ENCODE measurements at places on chromosomes 1 and 21. TPM values are rescaled to one million over a fixed set of nuclear protein-coding genes. Genes with fewer than 3 reads are reported as not detected.

GRCh38 chr1:218787826-218788225, 385.9 kb upstream of the LYPLAL1 start:
- H3K4me3 ChIP-seq: no peak overlapping the region
- H3K27ac ChIP-seq: no peak overlapping the region
- no peak for DNase-seq
- H3K36me3 ChIP-seq: no peaks in the 10 kb centered on the region

DNA sequence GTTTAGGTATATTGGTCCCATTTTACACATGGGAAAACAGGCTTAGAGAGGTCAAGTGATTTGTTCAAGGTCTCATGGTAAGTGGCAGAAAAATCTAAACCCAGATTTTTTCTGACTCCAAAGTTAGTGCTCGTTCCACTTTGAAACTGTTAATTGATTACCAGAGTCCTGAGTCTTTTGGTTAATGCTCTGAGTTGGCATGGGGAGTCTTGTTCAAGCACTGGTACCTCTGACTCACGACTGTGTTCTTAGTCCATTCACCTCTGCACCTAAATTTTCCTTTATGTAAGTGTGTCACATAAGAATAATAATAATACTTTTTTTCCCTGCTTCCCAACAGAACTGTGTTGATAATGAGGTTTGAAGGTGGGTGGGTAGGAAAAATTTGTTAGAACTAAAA, 59.3 kb downstream of the VANGL2 start:
- no peaks in the 10 kb centered on the region for H3K27me3 ChIP-seq
- H3K27ac ChIP-seq: no peak overlapping the region
- no peak overlapping the region for H3K4me3 ChIP-seq
- no peak for DNase-seq
- H3K36me3 ChIP-seq: no peaks in the 10 kb centered on the region

DNA sequence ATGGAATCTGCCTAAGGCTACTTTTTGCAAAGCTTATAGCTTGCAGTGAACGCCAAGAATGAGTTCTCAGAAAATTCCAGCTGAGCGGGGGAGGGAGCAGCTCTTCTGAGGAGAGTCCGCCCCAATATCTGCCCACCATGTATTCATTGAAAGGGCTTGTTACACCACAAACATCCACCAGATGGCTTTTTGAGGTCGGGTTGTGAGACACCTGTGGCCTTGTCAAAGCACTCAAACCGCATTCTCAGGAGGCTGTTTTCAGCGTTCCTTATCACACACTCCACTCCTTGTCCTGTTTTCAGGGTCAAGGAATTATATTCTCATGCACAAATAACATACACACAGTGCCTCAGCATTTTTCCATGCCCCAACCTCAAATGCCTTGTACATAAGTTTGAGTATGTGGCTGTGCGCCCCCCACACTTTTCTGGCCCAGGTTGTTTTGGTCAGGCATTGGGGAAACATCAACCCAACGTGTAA, 3.9 kb upstream of the C4BPB start:
- no peak overlapping the region for H3K4me3 ChIP-seq
- peaks cover 22% of the 10 kb centered on the region for H3K27me3 ChIP-seq
- H3K4me1 ChIP-seq: peaks cover 25% of the 10 kb centered on the region
- H3K27ac ChIP-seq: no peak overlapping the region

DNA sequence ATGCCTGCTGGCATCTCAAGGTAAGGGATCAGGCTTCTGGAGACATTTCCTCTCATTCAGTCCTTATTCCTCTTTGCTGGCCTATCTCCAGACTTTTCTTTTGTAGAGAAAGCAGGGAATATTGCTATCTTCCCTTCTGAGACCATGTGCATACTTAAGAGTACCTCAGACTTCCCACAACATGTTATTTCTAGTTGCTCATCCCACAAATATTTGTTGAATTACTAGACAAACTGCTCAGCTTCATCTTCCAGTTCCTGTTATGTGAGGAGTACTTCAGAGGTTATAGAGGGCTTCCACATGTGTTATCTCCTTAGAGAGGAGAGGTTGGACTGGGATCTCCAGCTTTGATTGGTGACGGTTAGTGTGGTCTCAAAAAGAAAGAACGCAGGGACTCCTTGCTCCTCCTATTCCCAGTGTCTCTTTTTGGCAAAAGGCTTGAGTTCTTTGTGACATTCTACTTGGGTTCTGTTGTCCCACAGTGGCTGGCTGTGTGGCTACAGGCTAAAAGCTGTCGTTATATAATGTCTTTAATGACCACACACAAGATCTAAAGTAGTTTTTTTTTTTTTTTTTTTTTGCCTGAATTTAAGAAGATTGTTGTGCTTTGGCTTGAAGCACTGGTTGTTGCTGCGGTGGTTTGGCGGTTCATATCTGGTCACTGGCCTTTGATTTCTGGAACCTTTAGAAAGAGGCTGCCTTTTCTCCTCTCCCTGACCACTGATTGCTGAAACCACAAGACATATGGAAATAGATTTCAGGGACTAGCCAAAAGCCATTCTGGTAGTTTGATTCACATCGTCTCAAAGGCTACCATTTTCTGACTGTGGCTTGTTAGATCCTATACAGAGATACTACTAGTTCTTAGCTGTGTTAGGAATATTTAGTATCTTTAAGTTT, 78.7 kb downstream of the FGGY start:
- DNase-seq: no peak
- H3K4me3 ChIP-seq: no peak overlapping the region
- H3K4me1 ChIP-seq: no peaks in the 10 kb centered on the region
- H3K27ac ChIP-seq: no peak overlapping the region
- H3K27me3 ChIP-seq: no peaks in the 10 kb centered on the region

DNA sequence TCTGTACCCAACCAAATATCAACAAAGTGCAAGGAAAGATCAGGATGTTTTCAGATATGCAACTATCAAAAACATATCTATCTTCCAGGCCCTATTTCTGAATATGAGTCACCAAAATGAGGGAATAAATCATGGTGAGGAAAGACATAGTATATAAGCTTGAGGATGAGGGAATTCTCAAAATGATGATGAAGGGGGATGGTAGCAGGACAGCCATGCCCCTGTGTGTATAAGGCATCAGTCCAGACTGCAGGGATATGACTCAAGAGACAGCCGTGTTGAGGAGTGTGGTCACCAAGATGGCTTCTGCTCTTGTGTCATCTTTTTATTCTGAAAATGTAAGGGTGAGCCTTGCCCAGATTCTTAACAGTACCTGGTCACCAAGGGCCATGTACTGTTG, 4.4 kb upstream of the WDR64 start:
- H3K4me3 ChIP-seq: no peak overlapping the region
- H3K27ac ChIP-seq: no peak overlapping the region
- no peak for DNase-seq
- H3K27me3 ChIP-seq: no peaks in the 10 kb centered on the region
- peaks cover 2% of the 10 kb centered on the region for H3K4me1 ChIP-seq

GRCh38 chr1:77659879-77660593, 22.4 kb downstream of the ZZZ3 start:
- H3K4me3 ChIP-seq: no peak overlapping the region
- peaks cover 5% of the 10 kb centered on the region for H3K4me1 ChIP-seq
- H3K36me3 ChIP-seq: peaks cover 16% of the 10 kb centered on the region
- DNase-seq: no peak
- H3K27me3 ChIP-seq: no peaks in the 10 kb centered on the region

GRCh38 chr1:167169642-167170041, 51.0 kb upstream of the POU2F1 start:
- no peak overlapping the region for H3K27ac ChIP-seq
- no peaks in the 10 kb centered on the region for H3K4me1 ChIP-seq
- H3K36me3 ChIP-seq: no peaks in the 10 kb centered on the region
- no peak for DNase-seq
- no peak overlapping the region for H3K4me3 ChIP-seq

DNA sequence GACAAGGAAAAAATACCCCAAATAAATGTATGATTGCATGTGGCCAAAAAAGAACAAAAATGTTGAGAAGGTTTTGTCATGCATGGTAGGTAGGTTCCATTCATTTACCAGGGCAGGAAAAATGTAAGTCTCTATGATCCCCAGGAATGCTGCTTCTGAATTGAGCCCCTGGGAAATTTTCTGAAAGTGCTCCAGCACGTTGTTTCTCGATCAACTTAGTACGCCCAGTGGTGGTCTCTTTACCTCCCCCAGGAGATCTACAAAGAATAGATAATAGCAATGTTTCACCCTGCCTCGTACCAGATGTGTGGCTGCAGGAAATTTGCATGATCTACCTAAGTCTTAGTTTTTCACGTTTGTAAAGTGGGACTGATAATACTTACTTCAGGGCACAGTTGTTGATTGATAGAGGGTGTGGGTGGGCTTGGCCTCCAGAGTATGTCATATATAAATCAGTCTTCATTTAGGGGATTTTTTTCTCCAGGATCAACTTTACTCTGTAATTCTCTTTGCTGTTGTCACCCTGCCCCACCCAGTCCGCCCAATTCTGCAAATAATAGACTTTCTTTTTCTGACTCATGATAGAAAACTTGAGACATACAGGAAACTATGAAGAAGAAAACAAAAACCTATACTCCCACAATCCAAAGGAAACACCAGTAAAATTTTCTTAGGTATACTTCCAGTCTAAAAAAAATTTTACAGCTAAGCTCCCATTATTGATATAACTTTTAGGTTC, 462.0 kb upstream of the RUNX1 start:
- H3K27ac ChIP-seq: no peak overlapping the region
- H3K36me3 ChIP-seq: no peaks in the 10 kb centered on the region
- H3K4me3 ChIP-seq: no peak overlapping the region
- peaks cover 9% of the 10 kb centered on the region for H3K4me1 ChIP-seq
- no peaks in the 10 kb centered on the region for H3K27me3 ChIP-seq

DNA sequence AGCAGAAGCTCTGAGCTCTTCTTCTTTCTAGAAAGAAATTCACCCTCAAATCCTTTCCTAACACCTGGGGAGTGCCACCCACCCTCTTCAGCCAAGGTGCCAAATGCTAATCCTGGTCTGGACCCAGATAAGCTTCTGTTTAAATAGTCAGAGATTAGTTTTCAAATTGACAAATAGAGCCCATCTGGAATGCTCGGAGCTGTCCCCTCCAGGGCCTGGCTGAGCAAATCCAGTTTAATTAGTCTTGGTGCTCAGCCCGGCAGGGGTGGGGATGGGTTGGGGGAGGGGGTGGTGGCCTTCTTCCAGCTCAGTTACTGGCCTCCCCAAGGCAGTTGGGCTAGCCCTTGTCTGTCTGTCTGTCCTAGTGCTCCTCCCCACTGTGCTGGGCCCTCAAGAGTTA, 269.5 kb downstream of the GRIK3 start:
- no peaks in the 10 kb centered on the region for H3K36me3 ChIP-seq
- H3K4me3 ChIP-seq: no peak overlapping the region
- no peak for DNase-seq
- H3K4me1 ChIP-seq: no peaks in the 10 kb centered on the region
- peaks cover 4% of the 10 kb centered on the region for H3K27me3 ChIP-seq
- no peak overlapping the region for H3K27ac ChIP-seq

DNA sequence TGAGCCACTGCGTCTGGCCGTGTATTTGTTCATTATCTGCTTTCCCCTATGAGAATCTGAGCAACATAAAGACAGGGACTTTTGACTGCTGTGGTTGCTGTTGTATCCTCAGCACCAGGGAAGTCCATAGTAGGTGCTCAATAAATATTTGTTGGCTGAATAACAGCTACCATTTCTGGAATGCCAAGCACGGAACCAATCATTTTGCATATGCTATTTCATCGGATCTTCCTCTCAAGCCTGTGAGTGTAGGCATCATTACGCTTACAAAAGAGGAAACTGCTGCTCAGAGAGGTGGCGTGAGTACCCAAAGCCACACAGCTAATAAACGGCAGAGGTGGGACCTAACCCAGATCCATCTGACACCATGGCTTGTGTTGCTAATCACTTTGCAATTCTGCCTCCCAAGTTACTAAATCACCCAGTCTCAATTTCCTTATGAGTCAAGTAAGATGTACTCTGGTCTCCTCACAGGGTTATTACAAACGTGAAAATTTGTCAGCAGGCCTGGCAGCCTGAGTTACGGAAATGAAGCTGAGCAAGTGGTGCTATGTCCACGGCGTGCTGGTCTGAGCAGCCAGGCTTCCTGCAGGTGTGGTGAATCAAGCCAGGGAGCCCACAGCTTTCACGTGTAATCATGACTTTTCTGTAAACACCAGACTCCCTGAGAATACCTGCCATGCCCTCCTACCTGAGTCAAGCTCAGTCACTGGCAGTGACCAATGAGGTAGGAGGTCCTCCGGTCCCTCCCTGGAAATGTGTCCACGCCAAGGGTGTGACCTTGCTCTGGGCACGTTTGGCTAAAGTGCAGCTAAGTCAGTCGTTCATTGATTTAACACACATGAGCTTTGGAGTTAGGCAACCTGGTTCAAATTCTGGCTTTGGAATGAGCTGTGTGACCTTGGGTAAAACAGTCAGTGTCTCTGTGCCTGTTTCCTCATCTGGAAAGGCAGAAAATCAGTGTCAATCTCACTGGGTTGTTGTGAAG, 4.8 kb upstream of the RHCE start:
- no peak overlapping the region for H3K27ac ChIP-seq
- peaks cover 8% of the 10 kb centered on the region for H3K27me3 ChIP-seq
- DNase-seq: no peak
- peaks cover 3% of the 10 kb centered on the region for H3K36me3 ChIP-seq
- H3K4me1 ChIP-seq: peaks cover 7% of the 10 kb centered on the region

DNA sequence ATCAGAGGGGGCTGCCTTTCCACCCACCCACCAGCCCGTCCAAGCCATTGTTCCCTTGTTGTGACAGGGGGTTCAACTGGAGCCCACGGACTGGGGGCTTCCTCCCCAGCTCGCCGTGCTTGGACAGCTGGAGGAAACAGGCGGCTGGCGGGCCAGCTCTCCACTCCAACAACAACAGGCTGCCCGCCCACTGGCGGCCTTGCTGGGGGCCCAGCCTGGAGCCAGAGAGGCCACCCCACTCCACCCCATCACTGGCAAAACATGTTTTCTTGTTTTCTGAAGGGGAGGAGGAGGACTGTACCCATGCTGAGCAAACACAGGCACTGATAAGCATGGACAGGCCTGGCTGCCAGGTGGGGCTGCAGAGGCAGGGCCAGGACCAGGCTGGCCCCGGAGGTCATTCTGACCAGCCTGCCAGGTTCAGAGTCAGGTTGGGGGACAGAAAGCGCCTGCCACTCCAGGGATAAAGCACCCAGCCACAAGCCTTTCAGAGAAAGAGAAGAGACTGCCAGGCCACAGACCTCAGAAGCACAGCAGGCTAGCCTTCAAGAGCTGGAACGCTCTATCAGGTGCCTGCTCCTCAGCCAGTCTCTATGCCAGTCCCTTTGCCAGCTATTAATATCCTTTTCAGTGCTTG, 32.8 kb downstream of the GJA4 start:
- no peaks in the 10 kb centered on the region for H3K4me1 ChIP-seq
- H3K27ac ChIP-seq: no peak overlapping the region
- no peak for DNase-seq
- H3K4me3 ChIP-seq: no peak overlapping the region

SPRR2E gene
- not detected for total RNA-seq

ALG14 gene
- total RNA-seq: 1.8 TPM

POLR3GL gene
- 34.9 TPM for total RNA-seq

MROH9 gene
- not detected for total RNA-seq

OR2L2 gene
- total RNA-seq: 0.06 TPM

TIE1 gene
- total RNA-seq: 0.23 TPM

C1QB gene
- total RNA-seq: 0.50 TPM

All from activated naive CD8-positive, alpha-beta T cell treated with anti-CD3 and anti-CD28 coated beads, Interleukin-2, amount 10 ng/mL, durations not matched to agents 7 days and 5 days (primary cell).